Brain microvascular endothelial cell (primary cell): ENCODE measurements at places on chromosomes 6 and 20.
A peak's percentile ranks its signal among the peaks of the same experiment; 100 is the strongest.

DNA sequence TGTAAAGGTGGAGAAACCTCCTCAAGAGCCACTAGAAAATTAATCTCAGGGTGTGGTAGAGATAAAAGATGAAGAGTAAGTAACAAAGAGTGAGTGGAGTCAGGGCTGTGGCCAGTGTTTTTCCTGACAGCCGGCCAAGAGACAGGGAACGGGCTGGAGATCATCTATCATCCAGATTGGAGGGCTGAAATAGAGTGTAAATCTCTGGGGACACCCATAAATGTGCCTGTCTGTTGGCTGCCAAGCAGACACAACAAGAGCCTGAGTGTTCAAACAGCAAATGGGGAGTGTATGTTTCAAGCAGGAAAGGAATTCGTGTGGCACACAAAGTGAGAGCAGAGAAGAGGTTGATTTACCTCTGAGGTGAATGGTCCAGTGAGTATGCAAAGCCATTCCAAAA, 326.4 kb upstream of the KHDRBS2 start:
- no peak for DNase-seq

DNA sequence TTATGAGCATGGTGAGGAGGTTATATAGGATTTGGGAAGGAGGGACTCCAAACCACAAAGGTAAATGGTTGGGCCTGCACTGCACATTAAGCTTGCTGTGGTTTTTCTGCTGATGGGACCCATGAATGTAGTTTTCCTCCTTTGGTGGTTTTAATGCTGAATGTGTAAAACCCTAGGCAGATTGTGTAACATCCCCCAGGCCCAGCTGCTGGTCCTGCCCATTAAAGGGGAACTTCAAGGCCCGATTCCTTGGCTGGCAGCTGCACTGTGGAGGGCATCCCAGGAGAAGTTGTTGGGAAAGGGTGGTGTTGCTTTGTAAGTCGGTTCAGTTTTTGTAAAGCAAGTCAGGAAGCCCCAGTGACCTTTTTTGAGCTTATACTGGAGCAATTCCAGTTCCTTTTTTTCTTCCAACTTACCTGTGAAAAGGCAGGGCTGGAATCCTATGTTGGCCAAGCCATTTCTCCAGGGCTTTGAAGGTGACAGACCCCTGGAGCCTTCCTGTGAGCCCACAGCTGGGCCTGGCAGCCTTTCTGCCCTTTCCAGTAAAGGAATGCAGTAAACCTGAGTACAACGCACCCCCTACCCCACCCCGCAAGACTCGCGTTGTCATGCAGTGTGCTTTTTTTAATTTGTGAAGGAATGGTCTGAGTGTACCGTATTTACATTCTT, 43.1 kb upstream of the NAA20 start:
- no peak for DNase-seq

- DNase-seq, result no peak
Observed at GRCh38 chr6:78611886-78612480, 255.4 kb upstream of the IRAK1BP1 start.

DNA sequence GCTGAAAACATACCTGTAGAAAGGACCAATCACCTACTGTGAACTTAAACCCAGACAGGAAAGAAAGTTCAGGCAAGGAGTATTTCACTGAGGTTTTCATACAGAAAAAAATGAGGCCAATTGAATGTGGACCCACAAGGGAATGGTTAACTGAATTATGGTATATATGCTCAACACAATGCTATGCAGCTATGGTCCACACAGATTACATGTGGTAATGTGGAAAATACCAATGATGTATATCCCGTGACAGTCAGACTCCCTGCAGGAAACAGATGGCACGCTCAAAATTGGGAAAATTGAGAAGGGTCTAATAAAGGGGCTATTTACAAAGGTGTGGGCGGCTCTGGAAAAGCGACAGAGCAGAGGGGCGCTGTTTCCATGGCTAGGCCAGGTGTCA, 47.1 kb upstream of the PIM1 start:
- DNase-seq, result no peak

DNA sequence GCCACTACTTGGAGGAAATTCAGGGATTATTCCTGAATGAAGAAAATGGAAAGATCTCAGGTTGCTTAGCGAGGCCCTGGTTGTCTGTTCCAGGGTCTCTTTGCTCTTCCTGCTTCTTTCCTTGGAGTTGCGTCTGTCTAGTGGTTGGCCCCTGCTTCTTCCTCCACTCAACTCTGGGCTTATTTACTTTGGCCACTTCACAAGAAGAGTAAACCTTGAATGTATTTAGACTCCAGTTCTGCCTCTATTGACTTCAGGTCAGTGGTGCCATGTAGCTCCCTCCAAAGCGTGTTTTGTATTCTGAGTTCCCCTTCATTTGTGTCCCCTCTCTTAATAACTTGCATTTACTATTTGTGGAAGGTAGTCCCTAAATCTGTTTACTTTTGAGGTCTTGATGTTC, 456.5 kb downstream of the UTRN start:
- DNase-seq, result no peak

- no peak for DNase-seq
Observed at GRCh38 chr6:75308250-75308988, 23.8 kb upstream of the TMEM30A start.

- peak; percentile 97 for DNase-seq
Observed at GRCh38 chr6:149235130-149235561, 82.4 kb upstream of the TAB2 start.

DNA sequence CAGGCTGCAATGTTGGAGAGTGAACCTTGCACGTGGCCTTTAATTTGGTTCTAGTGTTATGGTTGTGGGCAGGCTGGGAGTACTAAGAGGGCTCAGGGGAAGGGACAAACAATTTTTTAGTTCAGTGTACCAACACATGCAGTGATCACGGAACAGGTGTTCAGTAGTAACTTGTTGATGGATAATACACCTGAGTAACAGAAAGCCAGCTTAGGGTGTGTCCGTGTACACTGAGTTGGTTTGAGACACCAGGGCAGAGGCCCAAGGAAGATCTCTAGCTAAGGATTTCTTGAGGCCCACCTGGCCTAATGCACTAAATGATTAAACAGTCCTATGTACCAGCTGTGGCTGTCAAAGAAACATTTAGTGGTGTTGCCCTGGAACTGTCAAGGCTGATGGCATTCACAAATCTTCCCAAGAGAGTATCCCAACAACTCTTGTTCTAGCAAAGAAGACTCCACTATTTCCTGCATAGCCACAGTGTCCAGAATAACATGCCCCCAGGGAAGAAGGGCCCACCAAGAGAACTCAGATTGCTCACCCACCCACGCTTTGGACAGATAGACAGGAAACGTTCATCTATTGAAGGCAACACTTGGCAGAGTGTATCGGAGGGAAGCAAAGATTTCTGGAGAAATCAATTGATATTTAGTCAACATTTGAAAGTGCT, 60.0 kb downstream of the CD83 start:
- DNase-seq, result no peak

- DNase-seq, result peak; percentile 97
Observed at GRCh38 chr6:82144852-82145340, 102.6 kb downstream of the IBTK start.

DNA sequence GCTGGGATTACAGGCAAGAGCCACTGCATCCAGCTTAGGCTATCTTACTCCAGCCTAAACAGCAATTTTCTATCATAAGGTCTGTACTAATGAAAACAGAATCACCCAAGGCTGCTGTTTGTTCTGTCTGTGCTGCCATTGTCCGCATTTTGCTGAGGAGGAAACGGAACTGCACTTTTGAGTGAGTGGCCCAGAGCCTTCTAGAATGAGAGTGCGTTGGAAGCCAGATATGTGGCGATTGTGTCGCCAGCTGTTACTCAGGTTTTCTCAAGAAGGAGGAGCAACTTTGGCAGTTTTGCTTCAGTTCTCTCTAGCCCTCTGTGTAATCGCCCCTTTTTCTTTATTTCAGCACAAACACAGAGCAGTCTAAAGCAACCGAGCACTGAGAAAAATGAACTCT, 18.3 kb downstream of the PRDM1 start:
- DNase-seq, result no peak

DNA sequence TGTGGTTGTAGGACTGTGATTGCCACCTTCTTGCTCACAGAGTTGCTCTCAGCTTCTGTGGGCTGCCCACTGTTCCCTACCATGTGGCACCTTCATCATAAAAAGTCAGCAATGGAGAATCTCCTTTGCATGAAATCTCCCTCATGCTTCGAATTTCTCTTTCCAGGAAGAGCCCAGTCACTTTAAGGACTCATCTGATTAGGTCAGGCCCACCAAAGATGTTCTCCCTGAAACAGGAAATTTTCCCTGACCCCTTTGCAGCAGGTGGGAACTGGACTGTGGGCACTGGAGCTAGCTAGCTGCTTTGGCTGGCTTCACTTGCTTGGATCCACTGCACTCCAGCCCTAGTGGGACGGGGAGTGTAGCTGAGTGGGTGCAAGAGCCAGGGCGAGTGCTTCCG, 47.7 kb upstream of the FAM184A start:
- no peak for DNase-seq

- DNase-seq, result no peak
Observed at GRCh38 chr6:136405420-136406029, 115.9 kb upstream of the BCLAF1 start.

DNA sequence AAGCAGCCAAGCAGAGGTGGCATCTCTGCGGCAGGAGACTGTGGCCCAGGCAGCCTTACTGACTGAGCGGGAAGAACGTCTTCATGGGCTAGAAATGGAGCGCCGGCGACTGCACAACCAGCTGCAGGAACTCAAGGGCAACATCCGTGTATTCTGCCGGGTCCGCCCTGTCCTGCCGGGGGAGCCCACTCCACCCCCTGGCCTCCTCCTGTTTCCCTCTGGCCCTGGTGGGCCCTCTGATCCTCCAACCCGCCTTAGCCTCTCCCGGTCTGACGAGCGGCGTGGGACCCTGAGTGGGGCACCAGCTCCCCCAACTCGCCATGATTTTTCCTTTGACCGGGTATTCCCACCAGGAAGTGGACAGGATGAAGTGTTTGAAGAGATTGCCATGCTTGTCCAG, 5.9 kb upstream of the PHF1 start:
- DNase-seq, result no peak

- DNase-seq, result no peak
Observed at GRCh38 chr6:161496941-161497340, 223.1 kb upstream of the AGPAT4 start.

DNA sequence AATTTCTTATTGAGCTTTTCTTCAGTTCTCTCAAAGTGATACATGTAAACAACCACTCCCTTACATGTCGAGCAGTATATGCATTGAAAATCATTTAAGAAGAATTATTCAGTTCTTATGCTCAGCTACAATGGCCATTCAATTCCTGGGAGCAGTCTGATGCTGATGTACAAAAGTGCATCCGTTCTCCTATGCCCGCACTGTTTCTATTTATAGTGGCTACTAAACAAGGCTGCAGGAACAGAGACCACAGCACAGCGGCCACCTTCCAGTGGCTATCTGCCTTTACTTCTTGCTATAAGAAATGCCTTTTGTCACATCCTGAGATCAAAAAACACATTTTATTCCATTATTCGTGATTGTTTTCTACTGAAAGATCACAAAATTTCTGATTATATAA, 82.2 kb downstream of the FHL5 start:
- DNase-seq, result no peak

GRCh38 chr6:15434263-15434662, 188.4 kb downstream of the JARID2 start:
- no peak for DNase-seq

GRCh38 chr20:56443654-56444540, 24.5 kb upstream of the RTF2 start:
- DNase-seq, result peak; percentile 18

GRCh38 chr6:100664274-100665040, 199.7 kb upstream of the SIM1 start:
- DNase-seq, result no peak

DNA sequence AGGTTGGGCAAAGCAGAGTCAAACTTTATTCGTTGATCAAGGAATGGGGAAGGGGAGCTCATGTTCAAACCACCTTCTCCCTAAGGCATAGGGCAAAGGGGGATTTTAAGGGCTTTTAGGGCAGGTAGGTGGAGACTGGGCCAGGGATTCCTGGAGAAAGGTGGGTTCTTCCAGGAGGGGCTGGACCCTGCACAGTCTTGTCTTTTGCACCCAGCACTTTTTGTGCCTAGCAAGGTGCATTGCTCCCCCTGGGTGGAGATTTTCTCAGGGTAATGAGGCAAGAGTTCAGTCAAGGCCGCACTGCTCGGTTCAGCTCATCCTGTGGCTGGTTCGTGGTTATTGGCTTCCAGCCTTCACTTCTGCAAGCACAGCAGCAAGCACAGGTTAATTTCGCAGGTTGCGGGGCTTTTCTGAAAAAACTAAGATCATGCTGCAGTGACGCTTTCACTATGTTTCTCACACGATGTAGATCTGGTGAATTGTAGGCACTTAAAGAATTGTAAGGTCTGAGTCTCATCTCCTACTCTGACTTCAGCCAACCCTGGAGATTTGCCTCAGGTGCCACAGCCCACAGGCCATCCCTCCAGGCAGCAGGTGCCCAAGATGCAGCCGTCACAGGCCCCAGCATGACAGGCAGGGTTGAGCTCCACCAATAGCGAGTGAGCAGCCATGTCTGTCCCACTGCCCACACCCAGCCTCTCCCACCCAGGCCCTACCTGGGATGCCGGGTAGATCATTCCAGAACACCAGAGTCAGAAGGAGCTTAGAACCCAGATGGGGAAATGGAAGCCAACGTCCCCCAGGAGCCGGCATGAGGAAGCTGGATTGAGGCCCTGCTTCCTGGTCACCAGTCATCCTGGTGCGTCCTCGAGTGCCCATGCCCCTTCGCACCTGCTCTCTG, 37.1 kb downstream of the SUN5 start:
- no peak for DNase-seq

DNA sequence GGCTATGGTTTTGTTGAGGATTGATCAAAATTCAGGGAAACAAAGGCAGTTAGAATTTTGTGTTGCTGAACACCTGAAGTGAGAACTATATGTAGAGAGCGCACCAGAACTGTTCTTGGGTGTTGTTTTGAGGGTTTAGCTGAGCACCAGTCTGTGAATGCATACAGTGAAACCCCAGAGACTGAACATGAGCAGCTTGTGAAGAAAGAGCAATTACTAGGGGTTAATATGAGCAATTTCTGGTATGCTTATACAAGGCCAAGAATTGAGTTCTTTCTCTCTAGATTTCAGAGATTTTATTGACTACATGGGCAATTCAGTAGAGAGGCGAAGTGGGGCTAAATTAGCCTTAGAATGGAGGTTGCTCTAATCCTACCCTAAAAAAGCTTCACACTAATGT, 93.9 kb downstream of the CD2AP start:
- DNase-seq, result no peak

DNA sequence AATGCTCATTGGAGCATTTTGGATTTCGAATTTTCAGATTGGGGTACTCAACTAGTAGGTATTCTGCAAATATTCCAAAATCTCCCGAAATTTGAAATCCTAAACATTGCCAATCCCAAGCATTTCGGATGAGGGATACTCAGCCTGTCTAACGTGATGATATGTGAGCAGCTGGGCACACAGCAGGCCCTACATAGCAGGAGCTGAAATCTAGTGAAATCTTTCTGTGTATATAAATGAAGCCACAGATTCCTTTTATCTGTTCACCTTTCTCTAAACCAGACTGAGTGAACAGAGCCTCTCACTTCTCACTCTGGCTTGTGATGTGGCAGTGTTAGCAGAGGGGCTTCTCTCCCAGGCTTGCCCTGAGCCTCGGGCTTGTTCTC, 17.8 kb downstream of the STX16 start:
- DNase-seq, result no peak

DNA sequence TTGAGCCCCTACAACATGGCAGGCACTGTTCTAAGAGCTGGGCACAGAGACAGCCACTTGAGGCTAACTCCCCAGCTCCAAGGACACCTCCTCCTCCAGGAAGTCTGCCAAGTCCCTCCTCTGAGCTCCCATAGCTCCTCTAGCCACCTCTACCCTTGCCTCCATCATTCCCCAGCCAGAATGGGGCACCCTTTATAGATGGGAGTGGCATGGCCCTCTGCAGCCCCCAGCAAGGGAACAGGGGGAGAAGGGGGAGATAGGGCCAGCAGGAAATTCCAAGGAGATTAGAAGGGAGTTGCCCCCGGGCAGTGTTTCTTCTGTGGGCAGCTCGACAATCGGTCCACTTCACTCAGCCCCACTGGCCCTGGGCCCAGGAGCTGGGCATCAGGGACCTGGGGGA, 19.7 kb upstream of the TLDC2 start:
- no peak for DNase-seq
